ENCODE measurements at places on chromosomes 5 and 9.

GRCh38 chr9:137286975-137287383 is 9.5 kb downstream of the TOR4A start:
- no peak for DNase-seq

DNA sequence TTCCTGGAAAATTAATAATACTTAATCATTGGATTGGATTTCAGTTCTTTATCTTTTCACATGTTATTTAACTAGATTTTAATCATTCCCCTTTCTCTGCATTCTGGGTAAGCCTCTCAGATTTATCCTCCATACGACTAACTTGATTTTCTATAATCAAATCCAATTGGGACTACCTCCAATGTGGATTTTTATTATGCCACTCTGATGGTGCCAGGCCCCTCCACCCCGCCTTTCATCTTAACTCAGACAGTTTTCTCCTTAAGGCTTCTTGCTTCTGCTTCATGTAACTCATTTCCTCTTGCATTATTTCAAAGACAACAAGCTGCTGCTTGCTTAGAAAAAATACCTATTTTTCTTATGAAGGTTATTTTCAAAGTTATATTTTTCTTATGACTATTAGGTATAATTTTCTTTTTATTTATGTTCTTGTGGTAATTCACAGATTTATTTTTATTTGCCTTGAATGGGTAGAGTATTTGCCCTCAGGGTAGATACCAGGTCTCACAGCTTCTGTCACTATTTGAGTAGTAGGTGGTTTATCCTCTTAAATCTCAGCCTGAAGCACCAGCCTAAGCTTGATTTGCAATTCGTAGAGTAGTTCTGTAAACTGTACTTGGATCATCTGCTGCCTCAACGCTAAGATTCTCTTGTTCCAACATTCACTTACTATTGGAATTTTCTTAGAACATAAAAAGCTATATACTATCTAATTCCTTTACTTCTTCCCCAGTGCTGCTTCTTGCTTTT is 659.0 kb upstream of the ARRDC3 start:
- DNase-seq: no peak

DNA sequence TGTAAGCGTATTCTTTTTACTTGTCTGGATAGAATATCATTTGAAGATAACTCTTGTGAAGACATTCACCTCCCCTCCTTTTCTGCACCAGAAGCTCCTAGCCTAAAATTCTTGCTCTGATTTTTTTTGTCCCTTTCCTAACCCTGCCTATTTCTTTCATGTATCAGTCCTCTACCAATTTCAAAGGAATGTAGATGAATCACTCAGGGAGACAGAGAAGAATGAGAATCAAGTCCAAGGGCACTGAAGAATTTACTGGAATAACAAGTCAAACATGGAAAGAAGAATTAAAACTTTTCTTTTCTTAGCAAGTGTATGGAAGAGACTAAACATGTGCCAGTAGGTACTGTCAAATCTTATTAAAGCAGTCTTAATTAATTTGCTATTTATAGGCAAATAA is 618.7 kb downstream of the DNAH5 start:
- DNase-seq: no peak

DNA sequence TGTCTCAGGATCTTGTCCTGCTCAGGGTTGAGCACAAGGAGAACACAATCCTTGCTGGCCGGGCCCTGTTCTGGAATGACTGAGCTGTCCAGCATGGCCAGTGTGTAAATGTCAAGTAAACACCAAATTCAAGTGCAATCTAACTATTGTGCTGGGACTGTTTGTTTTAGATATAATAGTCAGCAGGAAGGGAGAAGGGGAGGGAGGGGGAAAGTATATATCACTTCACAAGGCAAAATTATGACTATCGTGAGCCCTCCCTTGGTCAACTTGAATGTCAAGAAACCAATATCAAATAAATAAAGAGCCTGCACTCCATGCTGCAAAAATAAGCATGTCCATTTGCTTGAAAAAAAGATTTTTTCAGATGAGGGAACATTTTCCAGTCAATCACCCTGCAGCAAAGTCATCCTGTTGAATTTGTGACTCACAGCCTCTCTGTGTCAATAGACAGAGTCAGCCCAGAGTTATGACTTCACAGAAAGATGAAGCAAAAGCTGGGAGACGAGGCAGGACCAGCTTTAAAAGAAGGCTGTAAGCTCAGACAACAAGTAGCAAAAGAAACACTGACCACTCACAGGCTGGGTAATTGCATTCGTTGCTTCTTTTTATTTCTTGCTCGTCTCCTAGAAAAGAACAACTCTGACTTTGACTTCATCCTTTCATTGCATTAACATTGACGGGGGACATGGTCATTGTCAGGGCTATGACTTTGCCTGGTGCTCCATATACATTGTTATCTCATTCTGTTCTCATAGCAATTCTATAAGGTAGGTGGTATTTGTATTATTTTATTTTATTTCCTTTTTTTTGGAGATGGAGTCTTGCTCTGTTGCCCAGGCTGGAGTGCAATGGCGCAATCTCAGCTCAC is 15.3 kb upstream of the KLF4 start:
- no peak for DNase-seq

- DNase-seq: no peak
Observed at GRCh38 chr5:58462623-58463230, 2.8 kb upstream of the PLK2 start.

DNA sequence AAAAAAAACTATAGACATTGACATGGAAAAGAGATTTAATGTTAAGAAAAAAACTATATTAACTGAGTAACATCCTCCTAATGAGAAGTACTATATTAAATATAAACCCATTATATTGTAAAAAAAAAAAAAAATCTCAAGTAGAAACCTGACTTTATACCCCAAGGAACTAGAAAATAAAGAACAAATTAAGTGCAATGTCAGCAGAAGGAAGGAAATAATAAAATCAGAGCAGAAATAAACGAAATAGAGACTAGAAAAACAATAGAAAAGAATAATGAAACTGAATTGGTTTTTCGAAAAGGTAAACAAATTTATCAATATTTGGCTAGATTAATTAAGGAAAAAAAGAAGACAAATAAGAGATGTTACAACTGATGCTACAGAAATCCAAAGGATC is 329.1 kb upstream of the ZNF608 start:
- DNase-seq: no peak

GRCh38 chr5:135995976-135996375 is 32.8 kb upstream of the TGFBI start:
- no peak for DNase-seq

DNA sequence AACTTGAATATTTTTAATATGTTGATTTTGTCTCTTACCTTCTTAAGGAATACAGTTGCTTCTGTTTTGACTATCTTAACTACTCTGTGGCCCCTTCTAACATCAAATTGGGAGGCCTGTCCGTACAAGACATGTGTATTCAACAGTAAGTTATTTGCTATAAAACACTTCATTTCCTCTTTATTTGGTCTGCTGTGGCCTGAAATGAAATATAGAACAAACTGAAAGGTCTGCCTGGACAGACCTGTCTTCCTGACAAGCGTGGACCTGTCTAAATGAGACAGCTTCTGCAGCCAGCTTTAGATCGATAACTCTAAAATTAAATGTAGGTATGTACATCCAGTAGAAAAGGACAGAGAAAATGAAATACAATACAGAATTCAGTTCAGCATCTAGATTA is 2.2 kb upstream of the LPAR1 start:
- no peak for DNase-seq

GRCh38 chr9:76359365-76359764 is 34.9 kb downstream of the RFK start:
- no peak for DNase-seq

DNA sequence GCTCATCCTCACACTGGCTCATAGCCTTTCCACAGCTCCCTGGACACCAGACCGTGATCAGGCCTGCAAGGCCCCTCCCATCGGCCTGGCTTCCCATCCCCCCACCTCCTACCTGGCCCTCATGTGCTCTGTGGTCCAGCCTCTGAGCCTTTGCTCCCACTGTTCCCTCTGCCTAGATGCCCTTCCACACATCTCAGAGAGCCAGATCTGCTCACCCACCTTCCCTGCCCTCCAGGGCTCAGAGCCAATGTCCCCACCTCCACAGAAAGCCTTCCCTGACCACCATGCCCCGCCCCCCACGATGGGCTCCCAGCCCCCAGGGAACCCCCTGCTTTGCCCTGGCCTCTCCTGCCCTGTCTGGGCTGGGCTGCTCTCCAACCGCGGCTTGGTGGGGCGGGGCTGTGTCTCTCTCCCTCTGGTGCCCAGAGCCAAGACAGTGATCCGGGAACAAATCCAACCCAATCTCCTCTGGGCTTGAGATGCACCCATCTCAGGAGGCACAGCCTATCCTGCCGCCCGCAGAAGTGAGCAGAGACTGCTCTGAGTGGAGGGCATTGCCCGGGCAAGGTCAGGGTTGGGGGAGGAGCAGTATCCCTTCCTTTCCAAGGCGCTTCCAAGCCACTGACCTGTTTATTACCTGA is 1.6 kb downstream of the NINJ1 start:
- DNase-seq: no peak

DNA sequence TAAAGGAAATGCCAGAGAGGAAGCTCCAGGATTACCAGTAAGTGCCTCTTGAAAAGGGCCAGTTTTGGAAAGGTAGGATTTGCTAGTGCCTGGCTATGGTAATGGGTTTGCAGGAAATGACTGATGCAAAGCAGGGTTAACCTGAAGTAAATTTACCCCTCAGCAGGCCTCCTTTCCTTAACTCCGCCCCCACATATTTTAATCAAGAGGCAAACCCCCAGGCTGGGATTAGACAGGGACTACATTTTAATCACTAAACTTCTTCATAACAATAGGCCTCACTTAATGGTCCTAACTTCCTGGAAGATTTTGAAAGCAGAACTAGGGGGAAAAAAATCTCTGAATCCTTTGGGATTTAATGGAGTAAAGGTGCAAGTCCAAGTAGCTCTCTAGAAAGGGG is 10.2 kb upstream of the SLC1A3 start:
- DNase-seq: no peak

DNA sequence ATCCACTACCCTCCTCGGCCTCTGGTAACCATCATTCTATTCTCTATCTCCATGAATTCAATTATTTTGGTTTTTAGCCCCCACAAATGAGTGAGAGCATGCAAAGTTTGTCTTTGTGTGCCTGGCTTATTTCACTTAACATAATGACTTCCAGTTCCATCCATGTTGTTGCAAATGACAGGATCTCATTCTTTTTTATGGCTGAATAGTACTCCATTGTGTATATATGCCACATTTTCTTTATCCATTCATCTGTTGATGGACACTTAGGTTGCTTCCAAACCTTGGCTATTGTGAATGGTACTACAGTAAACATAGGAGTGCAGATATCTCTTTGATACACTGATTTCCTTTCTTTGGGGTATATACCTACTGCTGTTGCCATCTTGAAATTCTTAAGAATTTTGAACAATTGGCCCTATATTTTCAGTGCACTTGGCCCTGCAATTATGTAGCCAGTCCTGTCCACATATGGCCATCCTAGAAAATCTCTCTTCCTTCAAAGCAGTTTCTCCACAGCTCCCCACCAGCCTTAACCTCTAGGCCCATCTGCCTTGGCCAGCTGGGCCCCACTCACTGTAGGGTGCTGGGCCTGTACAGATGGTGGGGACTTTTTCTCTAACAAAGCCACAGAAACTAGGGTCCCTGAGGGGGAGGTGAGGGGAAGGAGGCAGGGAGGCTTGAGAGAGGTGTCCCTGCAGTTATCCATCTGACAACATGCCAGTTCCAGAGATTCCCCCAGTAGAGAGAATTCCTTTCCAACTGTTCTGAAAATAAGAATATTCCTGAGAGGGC is 81.9 kb upstream of the LHFPL2 start:
- no peak for DNase-seq

- no peak for DNase-seq
Observed at GRCh38 chr5:84218546-84218945, 166.1 kb downstream of the EDIL3 start.

- DNase-seq: no peak
Observed at GRCh38 chr9:133572821-133573361, 36.3 kb downstream of the FAM163B start.

GRCh38 chr9:27429436-27429835 is 94.7 kb upstream of the IFNK start:
- no peak for DNase-seq

GRCh38 chr5:131266370-131267060 is 2.7 kb downstream of the CDC42SE2 start:
- no peak for DNase-seq

DNA sequence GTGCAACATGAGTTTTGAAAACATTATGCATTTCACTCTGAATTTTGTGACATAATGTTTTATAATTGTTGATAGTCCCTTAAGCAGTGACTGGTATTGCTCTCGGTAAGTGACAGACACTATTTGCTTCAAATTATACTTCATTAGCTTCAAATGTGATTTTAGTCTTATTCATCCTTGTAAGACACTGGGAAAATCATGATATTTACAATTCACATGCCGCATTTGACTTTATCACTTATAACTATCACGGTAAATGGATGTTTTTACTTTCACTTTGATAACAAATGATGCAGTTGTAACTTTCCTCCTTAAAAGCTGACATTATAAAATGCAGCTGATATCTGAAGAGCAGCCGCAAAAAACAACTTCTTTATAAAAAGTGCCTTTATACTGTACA is 44.1 kb upstream of the ITGA2 start:
- DNase-seq: no peak

DNA sequence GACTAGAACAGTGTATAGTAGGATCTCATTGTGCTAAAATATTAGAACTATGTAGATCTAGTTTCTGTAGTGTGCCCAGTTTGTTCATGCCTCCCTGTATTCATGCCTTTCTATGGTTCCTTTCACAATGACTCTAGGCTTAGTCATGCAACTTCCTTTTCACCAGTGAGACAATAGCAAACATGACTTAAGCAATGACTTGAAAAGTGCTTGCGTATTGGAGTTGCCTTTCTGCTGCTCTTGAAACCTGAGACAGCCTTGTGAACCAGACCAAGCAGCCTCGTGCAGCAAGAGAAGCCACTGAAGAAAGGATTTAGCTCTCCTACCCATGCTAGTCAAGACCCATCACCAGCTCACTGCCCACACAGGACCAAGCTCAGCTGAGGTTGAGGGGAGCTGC is 294.5 kb upstream of the TAS2R1 start:
- no peak for DNase-seq

Measured in stimulated activated CD4-positive, alpha-beta T cell treated with anti-CD3 and anti-CD28 coated beads, Interleukin-12 subunit alpha, Interleukin-12 subunit beta, amount 100 ng/mL, for 24 hours (primary cell).